ENCODE measurements at places on chromosomes 7 and 10. TPM values are rescaled to one million over a fixed set of nuclear protein-coding genes. Genes with fewer than 3 reads are reported as not detected.

Gene ARPC1B
- 104 TPM for total RNA-seq

Gene FKBP6
- 0.11 TPM for total RNA-seq

Gene PTF1A
- not detected for total RNA-seq

Gene LRRC17
- total RNA-seq: 907 TPM

Gene GPER1
- 1.6 TPM for total RNA-seq

Gene CFAP46
- not detected for total RNA-seq

Gene MINDY3
- total RNA-seq: 20.0 TPM

Gene RSPH10B
- total RNA-seq: 0.21 TPM

Gene EPHB4
- 84.1 TPM for total RNA-seq

DNA sequence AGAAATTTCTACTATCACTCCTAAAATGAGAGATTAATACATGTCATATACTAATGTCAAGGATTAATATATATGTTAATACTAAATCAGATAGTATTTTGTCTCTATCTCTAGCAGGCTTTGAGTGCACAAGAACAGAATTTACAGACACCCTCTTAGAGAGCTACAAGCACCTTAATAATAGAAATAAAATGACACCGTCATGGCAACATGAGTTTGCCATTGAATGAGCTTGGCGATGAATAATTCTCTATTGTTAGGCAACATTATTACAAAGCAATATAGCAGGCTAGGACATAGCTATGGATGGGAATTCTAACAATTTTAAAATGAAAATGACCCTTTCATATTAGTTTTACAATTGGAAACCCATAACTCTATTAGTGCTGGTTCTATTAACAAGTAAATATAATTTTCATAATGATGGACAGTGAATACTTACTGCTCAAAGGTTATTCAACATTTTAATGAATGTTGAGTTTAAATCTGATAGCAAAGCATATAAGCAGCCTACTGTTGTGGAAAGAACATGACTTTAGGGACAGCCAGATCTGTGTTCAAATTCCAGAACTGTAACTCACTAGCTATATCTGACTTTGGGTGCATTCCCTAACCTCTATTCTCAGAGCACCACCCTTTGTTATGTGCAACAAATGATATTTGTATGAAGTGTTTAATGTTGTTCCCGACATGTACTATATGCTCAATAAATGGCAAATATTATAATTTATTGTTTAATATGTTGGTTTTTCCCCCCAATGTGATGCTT is 184.5 kb upstream of the DKK1 start:
- DNase-seq: peak; percentile 7

DNA sequence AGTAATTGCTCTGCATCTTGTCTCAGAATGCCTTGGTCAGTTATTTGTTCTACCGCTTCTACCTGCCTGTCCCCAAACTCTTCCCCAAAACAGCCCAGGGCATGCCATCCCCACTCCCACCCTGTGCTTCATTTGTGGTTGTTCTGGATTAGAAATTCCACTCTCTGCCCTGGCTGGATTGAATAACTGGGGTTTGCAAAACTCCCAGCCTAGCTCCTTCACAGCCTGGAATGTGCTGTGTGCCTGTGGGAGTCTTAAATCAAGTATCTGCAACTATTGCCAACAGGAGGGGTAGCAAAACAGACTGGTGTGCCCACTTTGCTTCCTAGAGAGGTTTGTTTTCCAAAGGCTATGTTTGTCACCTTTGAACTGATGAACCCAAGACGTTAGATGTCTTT is 24.2 kb downstream of the TSPAN15 start:
- peak; percentile 56 for DNase-seq

DNA sequence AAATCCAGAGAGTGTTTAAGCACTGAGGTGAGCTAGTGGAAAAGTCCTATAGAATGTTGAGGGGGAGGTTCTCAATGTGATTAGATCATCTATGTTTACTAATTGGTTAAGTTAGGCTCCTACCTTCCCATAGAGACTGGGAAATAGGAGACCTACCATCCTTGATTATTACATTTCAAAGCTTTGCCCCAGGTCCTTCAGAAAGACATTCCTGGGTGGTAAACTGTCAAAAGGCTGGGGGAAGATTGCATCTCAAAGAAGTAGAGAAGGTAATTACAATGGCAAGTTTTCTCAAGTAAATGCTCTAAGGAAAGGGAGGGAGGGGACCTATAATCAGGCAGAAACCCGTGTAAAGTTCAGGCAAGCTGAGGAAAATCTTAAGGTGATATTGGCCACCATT is 247.8 kb upstream of the SMIM30 start:
- DNase-seq: no peak

DNA sequence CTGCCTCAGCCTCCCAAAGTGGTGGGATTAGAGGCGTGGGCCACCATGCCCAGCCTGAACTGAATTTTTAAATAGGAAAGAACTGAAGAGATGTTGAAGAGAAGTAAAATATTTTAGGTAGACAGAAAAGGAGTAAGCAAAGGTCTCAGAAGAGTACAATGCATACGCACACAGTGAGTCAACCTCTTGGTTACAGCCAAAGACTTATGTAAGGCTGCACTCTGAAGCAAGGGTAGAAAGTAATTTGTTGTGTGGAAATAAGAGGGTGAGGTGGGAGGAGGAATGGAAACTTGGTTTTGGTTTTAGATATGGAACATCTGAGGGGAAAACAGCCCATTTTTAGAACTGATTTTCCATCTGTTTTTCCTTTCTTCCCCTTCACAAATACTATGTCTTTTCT is 17.6 kb downstream of the KRIT1 start:
- DNase-seq: no peak

DNA sequence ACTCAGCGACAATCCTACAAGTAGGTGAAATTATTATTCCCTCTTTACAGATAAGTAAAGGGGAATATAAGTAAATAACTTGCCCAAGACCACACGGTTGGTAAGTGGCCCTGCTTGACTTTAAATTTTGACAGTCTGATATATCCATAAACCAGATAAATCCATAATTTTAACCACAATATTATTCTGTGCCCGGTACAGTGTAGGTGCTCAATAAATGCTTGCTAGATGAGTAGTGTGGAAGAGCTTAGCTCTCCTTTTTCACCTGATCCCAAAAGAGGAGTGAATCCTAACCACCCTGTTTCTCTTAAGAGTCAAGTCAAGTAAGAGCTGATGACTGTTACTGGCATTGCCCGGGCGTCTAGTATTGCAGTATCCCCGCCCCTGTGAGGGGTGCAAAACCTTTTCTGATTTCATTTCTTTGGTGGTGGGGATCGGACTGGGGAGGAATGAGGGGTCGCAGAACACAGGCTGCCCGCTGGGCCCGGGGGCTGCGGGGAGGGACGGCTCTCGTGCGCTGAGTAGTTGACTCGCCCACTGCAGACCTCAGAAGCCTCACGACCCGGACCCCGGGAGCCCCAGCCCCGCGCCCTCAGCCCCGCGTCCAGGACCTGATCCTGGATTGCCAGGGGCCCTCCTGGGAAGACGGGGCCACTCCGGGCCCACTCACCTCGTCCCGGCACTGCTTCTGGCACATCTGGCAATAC is 490 bp downstream of the KIN start:
- peak; percentile 15 for DNase-seq

DNA sequence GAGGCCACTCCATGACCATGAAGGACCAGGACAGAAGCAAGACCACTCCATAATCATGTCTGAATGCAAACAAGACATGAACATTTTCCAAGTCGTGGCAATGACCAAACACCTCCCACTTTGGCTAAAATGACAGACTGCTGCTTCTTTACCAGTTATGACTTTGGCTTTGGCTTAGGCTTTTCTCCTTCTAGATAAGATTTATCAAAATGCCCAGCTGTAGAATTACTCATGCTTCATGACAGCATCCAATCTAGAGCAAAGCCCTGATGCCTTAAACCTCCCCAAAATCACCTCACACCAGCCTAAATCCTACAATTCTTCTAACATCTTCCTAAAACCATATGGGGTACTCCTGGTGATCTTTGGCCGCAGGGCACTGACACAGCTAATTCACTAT is 102.1 kb downstream of the VPS41 start:
- no peak for DNase-seq

GRCh38 chr7:127226685-127227374 is 25.9 kb downstream of the GRM8 start:
- no peak for DNase-seq

- no peak for DNase-seq
Measured at GRCh38 chr7:4240042-4240441, 442.1 kb upstream of the FOXK1 start.

DNA sequence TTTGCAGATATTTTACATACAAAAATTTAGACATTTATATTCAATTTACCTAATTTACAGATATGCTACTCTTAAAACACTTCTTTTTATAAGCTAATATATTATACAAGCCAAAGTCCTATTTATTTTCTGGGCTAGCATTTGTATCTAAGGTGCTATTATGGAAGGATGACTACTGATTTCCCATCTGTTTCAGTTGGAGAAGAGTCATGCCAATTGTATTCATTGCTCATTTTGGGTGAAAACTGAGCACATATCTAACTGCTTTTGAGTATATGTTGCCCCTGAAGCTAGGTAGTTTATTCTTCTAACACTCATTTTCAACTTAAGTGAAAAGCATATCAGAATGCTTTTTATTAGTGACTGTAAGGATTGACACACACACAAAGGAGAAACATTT is 172.9 kb downstream of the CDK14 start:
- peak; percentile 45 for DNase-seq

- DNase-seq: no peak
Measured at GRCh38 chr7:631291-631711, 95.2 kb upstream of the DNAAF5 start.

- DNase-seq: no peak
Measured at GRCh38 chr7:112010109-112010508, 196.1 kb downstream of the DOCK4 start.

GRCh38 chr10:58220769-58221451 is 46.8 kb downstream of the IPMK start:
- peak; percentile 38 for DNase-seq

DNA sequence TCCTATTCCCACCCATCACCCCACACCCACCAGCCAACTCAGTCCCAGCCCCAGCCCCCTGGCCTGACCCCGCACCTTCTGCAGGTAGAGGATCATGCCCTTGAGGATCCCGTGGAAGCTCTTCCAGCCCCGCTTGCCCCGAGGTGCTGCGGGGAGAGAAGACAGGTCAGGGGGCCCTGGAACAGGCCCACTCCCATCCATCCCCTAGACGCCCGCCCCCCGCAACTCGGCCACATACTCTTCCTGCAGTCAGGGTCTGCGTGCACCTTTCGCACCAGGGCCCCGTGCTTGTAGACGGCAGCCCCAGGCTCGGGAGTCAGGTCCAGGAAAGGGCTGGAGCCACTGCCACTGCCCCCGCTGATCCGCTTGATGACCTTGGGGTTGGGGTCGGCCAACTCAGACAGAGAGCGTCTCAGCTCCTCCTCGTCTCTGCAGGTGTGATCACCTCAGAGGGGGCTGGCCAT is 9.6 kb downstream of the NFKB2 start:
- DNase-seq: no peak

DNA sequence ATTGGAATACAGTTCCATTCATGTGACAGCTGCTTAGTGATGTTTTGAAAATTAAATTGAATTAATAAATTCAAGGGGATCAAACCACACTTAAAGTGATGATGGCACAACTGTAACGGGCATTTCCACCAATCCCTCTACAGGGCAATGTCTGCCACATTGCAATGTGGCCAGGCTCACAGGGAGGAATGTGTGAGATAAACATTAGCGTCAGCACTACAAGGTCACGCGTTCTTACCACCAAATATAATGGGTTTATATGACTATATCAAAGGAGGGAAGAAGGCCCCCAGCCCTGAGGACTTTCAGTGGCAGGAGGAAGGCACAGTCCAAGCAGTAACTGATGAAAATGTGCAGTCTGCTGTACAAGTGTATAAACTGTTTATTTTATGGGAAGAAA is 31.1 kb upstream of the CELF2 start:
- DNase-seq: no peak

DNA sequence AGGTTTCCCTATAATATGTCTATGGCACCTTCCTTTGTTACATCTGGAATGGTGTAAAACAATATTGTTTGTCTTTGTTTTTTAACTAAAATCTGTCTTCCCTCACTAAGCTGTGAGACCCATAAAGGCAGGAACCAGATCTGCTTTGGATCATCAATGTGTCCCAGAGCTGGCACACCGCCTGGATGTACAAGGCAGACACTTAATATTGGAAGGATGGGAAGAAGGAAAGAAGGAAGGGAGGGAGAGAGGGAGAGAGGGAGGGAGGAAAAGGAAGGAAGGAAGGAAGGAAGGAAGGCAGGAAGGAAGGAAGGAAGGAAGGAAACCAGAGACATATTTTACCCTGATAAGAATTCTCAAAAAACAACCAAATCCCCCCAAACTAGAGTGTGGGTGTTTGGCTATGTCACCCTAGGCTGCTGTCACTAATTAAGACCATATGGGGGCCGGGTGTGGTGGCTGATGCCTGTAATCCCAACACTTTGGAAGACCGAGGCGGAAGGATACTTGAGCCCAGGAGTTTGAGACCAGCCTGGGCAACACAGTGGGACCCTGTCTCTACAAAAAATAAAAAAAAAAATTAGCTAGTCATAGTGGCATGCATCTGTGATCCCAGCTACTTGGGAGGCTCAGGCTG is 59.6 kb downstream of the SH3PXD2A start:
- DNase-seq: no peak

DNA sequence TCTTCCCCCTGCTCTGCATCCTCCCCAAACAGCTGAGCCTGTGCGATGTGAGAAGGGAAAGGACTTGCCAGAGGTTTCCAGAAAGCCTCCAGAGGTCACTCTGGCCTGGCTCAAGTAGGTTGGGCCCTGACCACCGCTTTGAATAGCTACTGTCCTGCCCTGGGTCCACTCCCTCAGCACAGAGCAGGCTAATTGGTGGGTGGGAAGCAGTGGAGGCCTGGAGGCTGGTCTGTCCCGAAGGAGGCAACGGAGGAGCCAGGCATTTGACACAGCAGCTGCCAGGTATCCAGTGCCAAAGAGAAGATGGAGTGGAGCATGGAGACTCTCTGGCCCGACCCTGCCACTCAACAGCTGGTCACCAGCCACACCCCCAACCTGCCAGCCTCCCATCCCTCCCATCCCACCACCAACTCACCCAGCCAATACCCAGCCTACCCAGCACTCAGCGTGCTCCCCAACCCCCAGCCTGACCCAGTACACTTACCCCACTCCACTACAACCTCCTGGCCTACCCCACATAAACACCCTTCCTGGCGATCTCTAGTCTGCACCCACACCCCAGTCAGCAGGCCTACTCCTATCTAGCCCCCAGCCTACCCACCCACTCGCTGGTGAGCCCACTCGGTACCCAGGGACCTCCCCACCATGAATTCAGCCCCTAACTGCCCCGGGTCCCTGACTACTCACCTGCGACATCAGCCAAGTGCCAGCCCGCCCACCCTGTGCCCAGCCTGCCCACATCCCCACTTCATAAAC is 64.6 kb upstream of the COL13A1 start:
- peak; percentile 91 for DNase-seq

DNA sequence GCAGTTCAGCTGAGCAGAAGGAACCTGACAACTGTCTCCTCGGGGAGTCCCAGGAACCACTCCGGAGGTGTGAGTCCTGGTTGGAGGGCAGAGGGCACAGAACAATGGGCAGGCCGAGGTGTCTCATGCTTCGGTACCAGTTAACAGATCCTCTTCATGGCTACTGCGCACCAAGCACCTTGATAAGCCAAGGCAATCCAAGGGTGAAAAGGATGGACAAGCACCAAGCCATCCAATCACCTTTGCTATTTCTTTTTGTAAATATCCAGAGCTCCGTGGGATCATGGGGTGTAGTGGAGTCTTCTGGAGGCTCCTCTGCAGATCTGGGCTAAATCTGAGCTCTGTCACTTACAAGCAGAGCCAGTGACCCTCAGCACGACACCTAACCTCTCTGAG is 233.5 kb downstream of the WDR11 start:
- DNase-seq: no peak
